ENCODE measurements at places on chromosomes 3 and 15.

GRCh38 chr15:60523056-60523455, 44.1 kb upstream of the ICE2 start:
- no peak for DNase-seq

GRCh38 chr3:126896067-126896441, 86.9 kb upstream of the PLXNA1 start:
- DNase-seq = no peak

- DNase-seq = no peak
These were observed 18.5 kb upstream of the TM4SF4 start for GRCh38 chr3:149455989-149456388.

- peak; percentile 83 for DNase-seq
These were observed 350.3 kb downstream of the DOCK3 start for GRCh38 chr3:51024765-51025632.

DNA sequence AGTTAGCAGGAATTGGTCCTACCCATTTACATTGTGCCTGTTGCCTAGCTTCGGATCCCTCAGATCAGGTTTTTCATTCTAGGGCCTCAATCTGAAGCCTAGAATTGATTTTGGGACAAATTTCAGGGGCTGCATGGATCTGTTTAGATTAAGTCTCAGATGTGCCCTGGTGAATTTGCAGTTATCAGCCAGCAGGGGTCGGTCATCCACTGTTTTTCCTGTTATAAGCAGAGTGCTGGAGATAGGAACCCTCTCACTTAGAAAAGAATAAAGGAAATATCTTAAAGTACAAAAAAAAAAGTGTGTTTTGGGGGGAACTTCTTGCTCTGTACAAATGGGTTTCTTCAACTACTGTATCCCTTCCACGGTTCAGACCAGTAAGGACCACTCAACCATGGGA, 212.5 kb downstream of the BCHE start:
- peak; percentile 5 for DNase-seq

- DNase-seq = no peak
These were observed 30.0 kb downstream of the ZDHHC23 start for GRCh38 chr3:113977822-113978221.

DNA sequence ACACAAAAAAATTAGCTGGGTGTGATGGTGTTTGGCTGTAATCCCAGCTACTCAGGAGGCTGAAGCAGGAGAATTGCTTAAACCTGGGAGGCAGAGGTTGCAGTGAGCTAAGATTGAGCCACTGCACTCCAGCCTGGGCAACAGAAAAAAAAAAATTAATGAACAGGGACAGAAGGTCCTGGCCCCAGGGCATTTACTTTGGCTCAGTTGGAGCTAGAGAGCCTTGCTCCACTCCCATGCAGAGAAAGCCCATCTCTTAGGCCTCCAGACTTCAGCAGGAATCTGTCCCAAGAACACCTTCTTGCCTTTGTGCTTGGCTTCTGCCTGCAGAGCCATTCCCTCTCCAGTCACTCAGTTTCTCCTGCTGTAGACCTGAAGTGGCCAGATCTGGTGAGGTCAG, 8.7 kb downstream of the KLHDC8B start:
- no peak for DNase-seq

DNA sequence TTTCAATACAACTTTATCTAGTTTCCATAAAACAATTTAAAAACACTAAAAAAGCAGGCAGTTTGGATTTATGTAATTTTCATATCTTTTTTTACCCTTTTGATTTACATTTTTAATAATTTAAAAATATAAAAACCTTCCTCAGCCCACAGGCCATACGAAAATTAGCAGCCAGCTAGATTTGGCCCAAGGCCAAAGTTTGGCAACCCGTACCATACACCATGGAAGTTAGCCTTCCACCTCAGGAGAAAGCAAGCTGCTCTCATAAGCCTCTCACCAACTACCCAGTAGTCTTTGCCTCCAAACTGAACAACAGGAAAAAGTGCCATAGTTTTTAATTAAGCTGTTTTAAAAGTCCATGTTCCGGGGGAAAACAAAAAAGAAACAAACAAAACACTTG, 107.3 kb upstream of the TRIM42 start:
- no peak for DNase-seq

- DNase-seq = no peak
These were observed 317.8 kb downstream of the LPP start for GRCh38 chr3:188471723-188472122.

DNA sequence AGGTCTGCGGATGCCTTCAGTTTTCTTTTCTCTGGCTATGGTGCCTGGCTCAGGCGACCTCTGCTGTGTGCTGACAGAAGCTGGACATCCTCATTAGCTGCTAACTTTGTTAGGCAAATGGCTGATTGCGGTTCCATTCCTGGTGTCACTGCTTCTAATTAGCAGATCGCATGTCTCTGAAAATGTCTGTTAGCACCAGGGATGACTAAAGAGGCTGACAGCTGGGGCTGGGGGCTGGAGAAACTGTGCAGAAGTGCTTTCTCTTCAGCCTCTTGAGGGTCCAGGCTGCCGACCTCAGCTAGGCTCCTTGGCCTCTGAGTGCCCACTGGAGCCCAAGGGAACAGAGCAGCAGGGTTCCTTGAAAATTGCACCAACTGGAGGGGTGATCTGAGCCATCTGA, 39.3 kb downstream of the CHCHD6 start:
- DNase-seq = no peak

GRCh38 chr3:159861369-159861987, 127.2 kb upstream of the IL12A start:
- DNase-seq = no peak

GRCh38 chr3:14827776-14828175, 9.0 kb downstream of the FGD5 start:
- DNase-seq = no peak

DNA sequence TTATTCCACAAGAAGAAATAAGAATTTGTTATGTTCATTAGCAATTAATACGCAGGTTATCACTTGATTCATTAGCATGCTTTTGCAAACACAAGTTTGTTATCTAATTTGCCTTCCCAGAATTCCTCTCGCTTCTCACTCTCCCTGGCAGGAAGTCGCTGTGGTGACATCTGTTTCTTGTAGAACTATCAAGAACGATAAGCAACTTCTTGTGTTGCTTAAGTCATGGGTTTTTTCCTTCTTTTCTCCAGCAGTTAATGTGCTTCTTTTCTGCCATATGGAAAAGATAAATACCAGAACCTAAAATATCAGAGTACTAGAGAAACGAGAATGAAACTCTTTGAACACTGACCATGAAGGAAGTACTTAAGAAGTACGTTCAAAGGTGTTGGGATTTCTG, 99.8 kb upstream of the CHMP2B start:
- peak; percentile 47 for DNase-seq

- DNase-seq = no peak
These were observed 63.3 kb upstream of the GATM start for GRCh38 chr15:45441686-45442085.

GRCh38 chr15:70065006-70065722, 32.6 kb downstream of the TLE3 start:
- DNase-seq = no peak

DNA sequence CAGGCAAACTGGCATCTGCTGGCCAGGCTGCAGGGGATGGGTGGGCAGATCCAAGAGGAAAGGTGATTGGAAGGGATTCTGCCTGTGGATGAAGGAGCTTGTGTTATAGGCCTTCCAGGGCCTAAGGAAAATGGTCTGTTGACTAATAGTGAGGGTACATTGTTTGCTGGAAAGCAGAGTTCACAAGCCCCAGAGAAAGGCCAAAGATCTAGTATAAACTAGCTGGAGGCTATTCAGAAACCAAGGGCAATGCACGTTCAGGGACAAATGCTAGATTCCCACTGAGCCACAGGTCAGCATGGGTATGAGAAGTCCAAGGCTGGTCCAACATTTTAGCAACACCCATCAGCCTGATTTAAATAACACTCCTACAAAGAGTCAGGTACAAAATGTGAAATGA, 74.7 kb downstream of the FBN1 start:
- no peak for DNase-seq

GRCh38 chr3:186931532-186932280, 1.4 kb downstream of the ST6GAL1 start:
- peak; percentile 77 for DNase-seq

GRCh38 chr3:16828815-16829214, 55.9 kb upstream of the PLCL2 start:
- DNase-seq = peak; percentile 81

GRCh38 chr3:83096-83495, 113.5 kb upstream of the CHL1 start:
- no peak for DNase-seq

DNA sequence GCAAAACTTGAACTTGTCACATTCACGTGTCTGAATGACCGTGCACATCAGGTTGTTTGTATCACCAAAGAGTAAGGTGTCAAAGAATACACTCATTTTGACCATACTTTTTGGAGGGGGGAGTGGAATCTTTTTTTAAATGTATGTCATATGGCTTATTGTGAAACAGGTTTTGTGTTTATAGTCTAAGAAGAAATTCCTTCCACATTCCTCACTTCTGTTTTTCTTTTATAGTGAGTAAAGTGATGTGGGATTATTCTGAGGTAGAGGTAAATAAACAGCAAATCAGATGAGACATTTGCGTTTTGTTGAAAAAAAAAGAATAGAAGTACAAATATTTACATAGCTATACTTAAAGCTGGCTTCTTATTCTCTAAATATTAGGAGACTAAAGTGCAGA, 33.0 kb downstream of the SRP14 start:
- no peak for DNase-seq

GRCh38 chr3:188270423-188270972, 116.5 kb downstream of the LPP start:
- peak; percentile 44 for DNase-seq

DNA sequence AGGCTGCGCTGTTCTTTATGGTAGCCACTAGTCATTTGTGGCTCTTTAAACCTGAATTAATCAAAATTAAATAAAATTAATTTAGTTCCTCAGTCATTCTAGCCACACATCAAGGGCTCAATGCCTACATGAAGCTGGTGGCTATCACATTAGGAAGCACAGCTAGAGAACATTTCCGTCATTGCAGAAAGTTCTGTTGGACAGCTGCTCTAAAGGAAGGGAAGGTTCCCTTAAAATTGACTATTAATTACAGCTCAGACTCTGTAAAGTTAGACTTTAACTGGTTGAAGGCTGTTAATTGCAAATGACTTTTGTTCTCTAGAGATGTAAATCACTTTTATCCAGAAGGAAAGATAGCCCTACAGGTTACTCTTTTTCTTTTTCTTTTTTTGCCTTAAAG, 202.7 kb upstream of the ADAMTS9 start:
- no peak for DNase-seq

GRCh38 chr15:78950343-78950742, 5.5 kb upstream of the CTSH start:
- no peak for DNase-seq

- peak; percentile 33 for DNase-seq
These were observed 10.3 kb downstream of the LPP start for GRCh38 chr3:188164248-188164687.

GRCh38 chr3:98343647-98344507, 9.8 kb upstream of the OR5K4 start:
- peak; percentile 65 for DNase-seq

Data from hematopoietic multipotent progenitor cell treated with erythropoietin and hydrocortisone succinate and interleukin-3 and kit ligand, for 4 days (in vitro differentiated cells).